CD8-positive, alpha-beta memory T cell (primary cell): ENCODE measurements at places on chromosomes 3 and 15.

DNA sequence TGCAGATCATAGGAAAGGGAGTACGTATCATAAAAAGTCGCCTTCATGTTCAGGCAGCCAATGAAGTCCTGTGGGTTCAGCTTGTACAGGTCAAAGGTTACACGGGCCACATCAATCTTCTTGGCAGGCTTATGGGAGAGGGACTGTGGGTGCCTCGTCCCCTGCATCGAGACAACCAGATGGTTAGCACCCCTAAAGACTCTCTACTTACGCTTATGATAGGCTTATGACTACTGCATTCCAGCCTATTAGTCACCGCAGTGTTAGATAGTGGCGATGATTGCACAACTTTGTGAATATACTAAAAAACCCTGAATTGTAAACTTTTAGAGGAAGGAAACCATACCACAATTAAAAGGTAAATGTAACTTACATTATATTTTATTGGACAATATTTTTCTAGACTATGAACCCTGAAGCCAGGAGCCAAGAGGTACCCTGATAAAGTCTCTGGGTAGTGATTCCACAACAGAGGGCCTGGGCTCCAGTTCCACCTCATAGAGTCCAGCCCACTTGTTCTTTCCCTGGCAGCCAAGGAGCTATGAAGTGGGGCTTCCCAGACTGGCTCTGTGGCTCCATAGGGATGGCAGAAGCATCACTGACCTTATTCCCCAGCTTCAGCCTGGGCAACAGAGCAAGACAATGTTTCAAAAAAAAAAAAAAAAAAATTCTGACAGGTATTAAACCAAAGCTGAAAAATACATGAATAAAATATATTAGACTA is 2.5 kb upstream of the FANCD2 start:
- DNase-seq = no peak

- no peak for DNase-seq
These were observed 613.4 kb upstream of the CFAP20DC start for GRCh38 chr3:59663076-59663850.

DNA sequence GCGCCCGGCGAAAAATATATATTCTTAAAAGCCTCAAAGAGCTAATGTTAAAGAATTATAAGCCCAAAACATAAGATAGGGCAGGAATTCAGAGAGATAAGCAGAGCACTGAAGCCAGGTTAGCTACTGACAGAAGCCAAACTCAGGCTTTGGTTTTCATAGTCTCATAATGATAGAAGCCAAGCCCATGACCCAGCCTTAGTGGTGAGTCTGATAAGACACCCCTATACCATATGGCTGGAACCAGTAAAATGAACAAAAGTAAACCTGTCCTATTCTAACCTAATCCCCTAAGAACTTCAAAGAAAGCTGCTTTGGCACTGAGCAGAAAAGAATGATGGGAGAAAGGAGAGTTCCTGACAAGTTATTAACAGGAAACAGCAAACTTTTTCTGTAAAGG is 25.9 kb downstream of the MYO9A start:
- DNase-seq = no peak

DNA sequence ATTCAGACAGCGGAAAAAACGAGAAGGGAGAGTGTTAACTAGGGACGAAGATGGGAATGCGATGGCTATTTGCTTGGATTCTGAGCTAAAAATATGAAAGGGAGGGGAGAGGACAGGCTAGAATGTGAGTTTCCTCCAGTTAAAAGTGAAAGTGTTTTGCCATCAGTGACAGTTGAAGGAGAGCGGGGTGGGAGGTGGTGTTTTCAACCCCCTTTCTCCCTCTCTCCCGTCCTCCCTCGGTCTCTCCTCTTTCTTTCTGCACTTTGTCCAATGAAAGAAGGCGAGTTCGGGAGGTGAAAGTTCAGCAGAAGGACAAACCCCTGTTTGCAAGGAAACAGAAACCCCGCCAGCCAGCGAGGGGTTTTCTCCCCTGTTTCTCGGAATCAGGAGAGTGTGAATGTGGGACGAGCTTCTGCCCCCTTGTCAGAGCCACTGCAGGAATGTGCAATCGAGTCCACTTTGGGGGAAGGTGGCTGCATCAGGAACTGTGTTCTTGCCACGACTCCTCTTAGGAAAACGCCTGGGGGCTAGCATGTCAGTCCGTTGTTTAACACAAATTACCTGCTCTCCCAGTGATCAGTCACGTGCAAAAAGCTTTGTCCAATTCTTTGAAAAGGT is 975 bp upstream of the FOXP1 start:
- no peak for DNase-seq

DNA sequence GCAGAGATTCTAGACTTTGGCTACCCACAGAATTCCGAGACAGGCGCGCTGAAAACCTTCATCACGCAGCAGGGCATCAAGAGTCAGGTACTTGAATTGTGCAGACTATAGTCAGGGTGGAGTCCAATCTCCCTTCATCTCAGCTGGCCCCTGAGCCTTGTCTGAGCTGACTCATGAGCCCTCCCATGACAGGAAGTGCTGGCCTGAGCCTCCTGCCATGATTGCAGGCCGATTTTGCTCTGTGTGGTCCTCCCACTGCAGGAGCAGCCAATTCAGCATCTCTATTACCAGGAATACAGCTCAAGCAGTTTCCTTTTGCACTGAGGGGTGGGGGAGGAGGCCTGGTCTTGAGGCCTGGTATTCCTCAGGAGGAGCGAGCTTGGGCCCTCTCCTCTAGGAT is 5.5 kb downstream of the AP2M1 start:
- no peak for DNase-seq

DNA sequence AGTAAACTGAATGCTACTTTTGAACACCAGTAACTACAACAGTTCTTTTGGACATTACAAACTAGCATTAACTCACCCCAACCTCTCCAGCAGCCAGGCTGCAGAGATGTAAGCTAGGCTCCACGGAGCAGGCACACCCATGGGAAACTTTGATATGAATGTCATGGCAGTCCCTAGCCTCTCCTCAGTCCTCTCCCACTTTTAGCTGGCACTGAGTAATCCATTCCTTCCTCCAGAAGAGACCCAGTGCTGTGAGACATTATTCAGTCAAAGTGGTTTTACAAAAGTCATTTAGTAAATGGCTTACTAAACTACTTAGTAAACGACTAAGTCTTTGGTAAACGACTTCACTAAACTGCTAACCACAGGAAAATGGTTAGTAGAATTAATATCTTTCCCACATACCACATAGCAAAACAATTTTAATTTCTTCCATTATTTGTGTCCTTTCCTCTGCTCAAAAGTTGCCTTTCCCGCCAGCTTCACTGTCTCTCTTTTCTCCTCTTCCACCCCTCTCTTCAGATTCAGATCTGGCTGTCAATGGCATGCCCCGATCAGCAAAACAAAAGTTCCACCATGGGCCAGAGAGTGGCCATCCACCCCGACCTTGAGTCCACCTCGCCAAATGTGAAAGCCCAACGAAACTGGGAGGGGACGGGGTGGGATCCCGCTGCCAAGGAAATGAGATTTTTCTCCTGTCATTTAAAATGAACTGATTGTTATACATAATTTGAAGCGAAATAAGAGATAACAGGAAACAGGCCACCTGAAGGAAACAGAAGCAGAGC is 67.5 kb upstream of the TJP1 start:
- no peak for DNase-seq

DNA sequence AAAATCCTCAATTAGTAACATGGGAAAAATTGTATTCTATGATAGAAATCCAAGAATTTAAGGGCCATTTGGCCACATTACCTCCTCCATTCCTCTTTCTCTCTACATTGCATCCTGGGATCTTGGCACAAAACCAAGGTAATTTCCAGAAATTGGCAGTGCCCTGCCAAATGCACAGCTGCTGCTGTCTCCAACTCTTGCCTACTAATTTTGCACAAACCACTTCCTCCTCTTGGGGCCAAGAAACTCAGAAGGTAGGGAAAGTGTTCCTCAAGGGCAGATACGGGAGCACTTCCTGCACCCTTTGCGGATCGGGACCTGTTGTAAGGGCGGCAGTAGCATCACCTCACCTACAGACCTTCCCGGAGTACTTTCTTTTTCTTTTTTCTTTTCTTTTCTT is 57.8 kb downstream of the MAP3K13 start:
- DNase-seq = no peak

- DNase-seq = no peak
These were observed 36.7 kb upstream of the BLM start for GRCh38 chr15:90680371-90680935.

GRCh38 chr3:8239718-8240695 is 261.6 kb upstream of the LMCD1 start:
- no peak for DNase-seq

DNA sequence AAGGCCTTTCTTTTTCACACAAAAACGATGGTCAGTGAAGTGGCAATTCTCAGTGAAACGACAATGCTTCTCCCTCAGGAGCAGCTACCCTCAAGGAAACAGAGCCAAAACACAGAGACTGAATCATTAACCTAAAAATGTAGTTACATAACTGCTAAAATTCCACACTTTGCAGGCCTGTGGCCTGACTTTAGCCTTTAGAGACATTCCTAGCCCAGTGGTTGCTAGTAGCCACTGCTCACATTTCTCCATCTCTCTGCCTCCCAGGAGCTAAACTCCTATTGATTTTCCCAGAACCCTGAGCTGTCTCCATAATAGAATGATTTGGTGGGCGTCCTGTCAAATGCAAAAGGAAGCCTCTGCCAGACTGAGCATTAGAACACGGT is 630.1 kb upstream of the KCNMB2 start:
- DNase-seq = no peak

DNA sequence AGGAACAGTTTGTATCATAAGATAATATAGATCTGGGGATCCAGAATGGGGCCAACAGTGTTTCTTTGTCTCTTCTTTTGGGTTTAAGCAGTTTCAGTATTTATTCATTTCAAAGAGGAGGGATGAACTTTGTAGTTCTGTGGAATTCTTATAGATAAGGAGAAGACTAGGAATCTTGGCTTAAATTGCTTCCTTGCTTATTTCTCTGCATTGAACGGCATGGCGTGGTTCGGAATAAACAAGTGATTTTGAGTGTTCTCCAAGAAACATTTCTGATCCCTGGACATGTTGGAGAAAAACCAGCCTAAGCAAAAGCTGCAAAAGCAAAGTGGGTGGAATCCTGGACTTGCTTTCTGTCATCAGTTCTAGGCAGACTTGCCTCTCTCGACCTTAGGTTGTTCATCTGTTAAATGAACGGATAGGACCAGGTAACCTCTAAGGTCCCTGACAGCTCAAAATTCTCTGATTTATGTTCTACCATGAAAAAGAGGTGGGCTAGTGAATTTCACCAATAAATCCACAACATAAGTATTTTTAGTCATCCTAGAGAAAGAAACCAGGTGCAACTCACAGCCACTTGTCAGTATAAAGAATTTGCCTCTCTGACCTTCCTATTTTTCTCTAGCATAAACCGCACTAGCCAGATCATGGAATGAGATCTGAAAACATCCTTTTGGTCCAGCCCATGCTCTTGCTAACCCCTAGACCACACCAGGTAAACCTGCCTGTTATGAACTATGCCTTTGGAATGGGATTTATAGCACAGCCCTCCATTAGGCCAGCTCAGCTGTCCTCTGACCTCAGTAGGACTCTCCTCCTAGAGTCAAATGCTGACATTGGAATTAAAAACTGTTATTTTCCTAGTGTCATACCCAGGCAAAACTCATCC is 78.8 kb downstream of the CLDN11 start:
- DNase-seq = no peak

- no peak for DNase-seq
These were observed 34.0 kb upstream of the DUSP7 start for GRCh38 chr3:52090131-52090932.

GRCh38 chr15:71044006-71044405 is 71.3 kb upstream of the THSD4 start:
- no peak for DNase-seq

DNA sequence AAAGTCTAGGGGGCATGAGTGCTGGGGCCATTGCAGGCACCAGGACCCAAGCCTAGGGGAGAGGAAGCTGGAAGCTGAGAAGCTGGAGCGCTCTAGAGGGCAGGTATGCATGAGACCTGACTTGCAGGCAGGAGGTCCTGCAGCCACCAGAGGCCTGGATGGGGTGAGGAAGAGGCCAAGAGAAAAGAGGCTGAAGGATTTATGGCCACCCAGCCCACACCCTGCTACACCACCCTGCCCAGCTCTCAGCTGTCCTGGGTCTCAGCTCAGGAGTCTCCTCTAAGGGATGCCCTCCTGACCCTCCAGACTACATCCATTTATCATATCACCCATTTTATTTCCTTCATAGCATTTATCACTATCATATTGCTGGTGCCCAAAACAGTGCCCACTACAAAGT is 36.5 kb downstream of the RPN1 start:
- no peak for DNase-seq

DNA sequence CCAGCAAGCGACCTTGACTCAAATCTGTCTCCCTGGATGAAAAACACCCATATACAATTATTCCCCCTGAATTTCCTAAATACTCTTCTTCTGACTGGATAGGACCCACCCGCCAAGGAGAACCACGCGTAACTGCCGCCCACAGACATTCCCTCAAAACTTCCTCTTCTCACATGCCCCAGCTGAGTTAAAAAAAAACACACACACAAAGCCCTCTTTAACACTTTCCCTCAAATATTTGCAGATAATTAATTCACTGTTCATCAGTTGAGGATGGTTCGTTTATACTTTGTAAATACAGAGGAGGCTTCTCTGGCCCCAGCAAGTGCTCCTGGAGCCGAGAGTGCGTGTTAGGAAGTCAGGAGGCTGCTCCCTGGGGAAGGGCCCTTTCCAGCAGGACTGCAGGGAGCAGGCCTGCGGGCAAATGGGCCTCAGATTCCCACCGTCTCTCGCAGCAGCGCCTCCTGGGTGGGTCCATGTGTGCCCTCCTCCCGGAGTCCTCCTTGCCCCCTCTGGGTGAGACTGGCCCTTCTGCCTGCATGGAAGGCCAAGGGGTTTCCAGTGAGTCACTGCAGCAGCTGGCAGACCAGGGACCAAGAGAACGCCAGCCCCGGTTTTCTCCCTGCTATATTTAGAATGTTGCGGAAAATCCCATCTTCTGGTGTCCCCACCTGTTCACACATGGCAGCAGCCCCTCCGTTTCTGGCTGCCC is 46.8 kb downstream of the MGLL start:
- DNase-seq = no peak

- no peak for DNase-seq
These were observed 175.4 kb upstream of the CADPS start for GRCh38 chr3:63050548-63051177.

GRCh38 chr3:57026944-57027343 is 33.5 kb upstream of the SPATA12 start:
- DNase-seq = no peak

GRCh38 chr3:57596495-57597126 is 533 bp downstream of the ARF4 start:
- DNase-seq = peak; percentile 50

GRCh38 chr15:45429941-45430792 is 51.8 kb upstream of the GATM start:
- DNase-seq = peak; percentile 89

GRCh38 chr3:156389449-156389950 is 165.4 kb downstream of the SSR3 start:
- no peak for DNase-seq
